Inflammatory macrophage (primary cell): ENCODE measurements at places on chromosomes 7 and 10.

DNA sequence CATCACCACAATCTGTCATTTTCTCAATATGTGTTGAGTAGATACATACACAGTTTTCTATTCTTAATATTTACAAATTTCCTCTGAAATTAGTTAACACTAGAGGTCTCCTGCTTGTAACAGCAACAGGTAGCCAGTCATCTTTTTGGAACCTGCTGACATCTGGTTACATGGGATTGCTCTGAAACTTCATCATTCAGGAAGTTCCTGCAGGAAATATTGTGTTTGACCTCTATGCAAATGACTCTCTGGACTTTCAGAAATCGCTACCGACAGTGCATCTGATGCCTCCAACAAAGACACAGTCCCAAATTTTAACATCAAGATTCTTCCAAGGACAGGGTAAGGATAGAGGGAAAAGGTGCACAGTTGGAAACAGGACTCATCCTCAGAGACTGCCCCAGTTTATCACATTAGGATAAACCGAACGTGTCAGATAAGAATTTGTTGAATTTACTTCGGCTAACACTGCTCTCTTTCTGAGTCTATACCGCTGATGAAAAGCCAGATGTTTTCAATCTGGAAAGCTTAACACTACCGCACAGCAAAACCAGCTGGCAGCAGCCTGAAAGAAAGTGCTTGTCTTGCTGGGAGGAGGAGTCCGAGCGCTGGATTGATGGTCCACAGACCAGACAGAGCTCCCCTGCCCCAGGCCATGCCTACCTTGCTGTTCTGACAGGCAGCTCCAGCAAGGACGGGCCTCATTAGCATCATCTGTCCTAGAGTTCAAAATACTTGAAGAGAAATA, 633.4 kb downstream of the PARD3 start:
- DNase-seq: no peak

DNA sequence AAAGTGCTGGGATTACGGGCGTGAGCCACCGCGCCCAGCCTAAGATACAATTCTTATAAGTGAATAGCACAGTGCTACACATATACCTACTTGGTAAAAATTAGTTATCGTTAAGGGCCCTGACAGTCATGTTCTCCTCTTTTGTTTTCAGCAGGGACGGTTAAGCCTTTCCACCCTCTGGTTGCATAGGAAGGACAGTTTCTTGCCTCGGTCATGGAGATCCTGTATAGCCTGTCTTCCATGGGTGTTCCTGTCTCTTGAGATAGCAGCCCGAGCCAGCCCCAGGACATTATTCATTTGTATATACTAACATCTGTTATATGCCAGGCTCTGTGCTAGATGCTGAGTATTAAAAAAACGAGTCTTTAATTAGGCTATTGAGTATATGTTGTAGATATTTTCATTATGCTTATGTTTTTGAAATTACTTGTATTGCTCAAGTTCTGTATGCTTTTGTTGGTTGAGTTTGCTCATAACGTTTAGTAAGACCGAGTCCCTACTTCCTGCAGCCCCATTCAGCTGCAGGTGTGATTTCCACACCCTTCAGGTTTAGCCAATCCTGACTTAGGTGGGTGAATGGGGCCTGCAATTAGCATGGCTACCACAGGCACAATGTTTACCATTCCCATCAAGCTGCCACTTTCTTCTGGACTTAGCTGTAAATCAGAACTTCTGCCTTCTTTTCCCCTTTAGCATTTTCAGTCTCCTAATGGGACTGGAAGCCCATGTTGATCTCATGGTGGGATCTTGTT, 24.8 kb downstream of the CCSER2 start:
- no peak for DNase-seq

DNA sequence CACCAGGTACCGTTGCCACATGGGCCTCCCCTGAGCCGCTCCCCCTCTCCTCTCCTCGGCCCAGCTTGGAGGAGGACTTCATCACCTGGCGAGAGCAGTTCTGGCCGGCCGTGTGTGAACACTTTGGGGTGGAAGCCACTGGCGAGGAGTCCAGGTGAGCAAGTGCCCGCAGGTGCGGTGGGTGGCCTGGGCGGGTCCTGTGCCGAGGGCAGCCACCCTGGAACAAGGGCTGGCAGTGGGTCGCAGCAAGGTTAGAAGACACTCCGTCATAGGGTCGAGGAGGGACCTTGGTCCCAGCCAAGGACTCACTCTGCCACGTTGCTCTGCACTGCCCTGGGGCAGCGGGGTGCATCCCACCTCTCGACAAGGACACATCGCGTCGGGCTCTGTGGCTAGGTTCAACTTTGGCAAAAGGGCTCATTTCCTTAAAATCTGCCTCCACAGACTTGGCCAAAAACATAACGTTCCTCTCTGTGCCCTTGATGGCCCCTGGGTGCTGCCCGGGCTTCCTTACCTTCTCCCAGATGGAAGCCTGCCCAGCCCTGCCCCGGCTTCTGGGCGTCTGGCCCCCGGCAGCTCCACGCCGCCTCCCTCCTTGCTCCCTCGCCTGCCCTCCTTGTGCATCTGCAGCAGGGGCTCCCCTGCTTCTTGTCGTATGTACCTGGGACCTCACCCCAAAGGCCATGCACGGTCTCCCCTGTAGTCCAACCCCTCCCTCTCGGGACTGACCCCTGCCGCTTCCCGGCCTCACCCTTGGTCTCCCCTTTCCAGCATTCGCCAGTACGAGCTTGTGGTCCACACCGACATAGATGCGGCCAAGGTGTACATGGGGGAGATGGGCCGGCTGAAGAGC, 12.7 kb downstream of the TMEM120A start:
- no peak for DNase-seq

DNA sequence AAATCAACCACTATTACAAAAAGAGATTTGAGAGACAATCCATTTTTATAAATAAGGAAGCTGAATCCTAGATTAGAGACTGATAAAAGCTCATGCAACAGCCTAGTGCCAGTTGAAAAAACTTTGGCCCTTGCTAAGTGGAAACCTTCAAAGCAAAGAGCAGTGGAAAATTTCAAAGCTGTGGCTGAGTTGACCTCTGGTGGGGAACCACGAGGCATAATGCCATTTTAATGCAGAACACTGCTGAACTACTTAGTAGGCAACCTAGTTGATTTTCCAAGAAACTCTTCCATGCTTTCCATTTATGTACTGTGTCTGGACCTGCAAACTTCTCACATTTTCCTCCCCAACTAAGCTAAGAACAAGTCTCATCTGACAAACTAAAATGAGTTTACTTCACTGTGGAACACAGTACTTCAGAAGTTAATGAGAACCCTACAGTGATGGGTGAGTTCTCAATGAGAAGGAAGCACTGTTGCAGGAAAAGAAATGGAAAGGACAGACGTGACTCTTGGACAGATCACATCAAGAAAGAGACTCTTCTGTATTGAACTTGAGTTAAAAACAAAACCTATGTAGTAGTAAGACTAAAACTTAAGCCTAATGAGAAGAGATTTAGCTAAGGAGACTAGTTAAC, 19.5 kb downstream of the FZD9 start:
- DNase-seq: no peak

GRCh38 chr7:2771274-2771731, 72.8 kb downstream of the GNA12 start:
- peak; percentile 20 for DNase-seq

DNA sequence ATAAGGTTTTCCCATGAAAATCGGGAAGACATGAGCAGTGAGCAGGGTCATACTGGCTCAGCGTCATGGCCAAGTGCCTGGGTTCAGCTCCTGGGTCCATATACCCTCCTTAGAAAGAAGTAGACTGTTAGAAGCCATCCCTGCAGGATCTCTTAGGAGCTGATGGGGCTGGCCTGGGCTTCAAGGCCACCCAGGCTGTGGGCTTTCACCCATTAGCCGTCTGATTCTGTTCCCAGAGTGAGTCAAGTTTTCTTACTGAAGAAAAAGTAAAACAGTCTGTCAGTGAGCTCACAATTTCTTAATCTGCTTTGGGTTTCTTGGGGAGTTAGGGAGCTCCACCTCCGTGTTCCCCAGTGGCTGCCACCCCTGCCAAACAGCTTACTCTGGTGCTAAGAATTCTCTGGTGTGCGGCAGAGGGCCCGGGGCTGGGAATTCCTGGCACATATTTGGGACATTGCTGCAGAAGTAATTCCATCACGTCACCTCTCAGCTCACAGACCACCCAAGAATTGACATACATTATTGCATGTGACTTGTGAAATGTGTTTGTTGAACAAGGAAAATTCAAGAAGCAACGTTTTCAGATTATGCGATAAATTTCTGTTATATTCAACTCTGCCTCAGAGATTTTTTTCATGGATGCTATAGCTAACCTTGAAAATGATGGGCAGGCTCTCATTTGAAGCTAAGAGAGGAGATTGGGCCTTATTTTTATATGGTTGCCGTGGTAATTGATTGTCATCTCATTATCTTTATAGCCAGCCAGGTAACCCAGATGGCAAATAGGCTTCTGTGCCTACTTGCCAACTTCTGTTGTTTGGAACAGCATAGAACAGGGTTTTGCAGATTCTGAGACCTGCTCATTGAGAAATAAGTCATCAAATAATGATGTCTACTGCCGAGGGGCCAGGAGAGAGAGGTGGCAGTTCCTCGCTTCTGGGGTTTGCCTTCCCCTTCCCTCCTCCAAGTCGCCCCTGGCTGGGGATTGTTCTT, 166.4 kb downstream of the CHN2 start:
- DNase-seq: no peak

GRCh38 chr10:79286318-79286951, 60.8 kb upstream of the PPIF start:
- DNase-seq: peak; percentile 98

- DNase-seq: no peak
Observed at GRCh38 chr10:113894581-113894980, 40.1 kb downstream of the NHLRC2 start.
